CD4-positive, alpha-beta T cell (primary cell): ENCODE measurements at places on chromosomes 4 and X.
A peak's percentile ranks its signal among the peaks of the same experiment; 100 is the strongest.

DNA sequence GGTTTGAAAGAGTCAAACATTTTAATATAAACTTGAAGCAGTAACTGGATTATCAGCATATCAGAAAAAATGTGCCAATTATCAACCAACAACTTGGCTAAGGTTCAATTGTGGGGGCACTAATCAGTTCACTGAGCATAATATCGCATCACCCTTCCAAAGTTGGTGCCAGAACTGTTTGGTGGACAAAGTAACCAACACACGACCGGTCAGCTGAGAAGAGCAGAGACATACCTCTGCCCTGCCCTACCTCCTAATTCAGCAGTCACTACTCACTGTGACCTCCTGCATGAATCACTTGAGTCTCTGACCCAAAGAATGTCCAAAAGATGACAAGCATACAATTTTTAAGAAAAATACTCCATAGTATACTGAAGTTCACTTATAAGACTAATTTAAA, 53.2 kb downstream of the TSPAN5 start:
- no peak for DNase-seq

- no peak for DNase-seq
These were observed 45.0 kb upstream of the ACSL1 start for GRCh38 chr4:184870718-184871117.

GRCh38 chr4:24249972-24250371, 334.4 kb downstream of the DHX15 start:
- DNase-seq, result no peak

DNA sequence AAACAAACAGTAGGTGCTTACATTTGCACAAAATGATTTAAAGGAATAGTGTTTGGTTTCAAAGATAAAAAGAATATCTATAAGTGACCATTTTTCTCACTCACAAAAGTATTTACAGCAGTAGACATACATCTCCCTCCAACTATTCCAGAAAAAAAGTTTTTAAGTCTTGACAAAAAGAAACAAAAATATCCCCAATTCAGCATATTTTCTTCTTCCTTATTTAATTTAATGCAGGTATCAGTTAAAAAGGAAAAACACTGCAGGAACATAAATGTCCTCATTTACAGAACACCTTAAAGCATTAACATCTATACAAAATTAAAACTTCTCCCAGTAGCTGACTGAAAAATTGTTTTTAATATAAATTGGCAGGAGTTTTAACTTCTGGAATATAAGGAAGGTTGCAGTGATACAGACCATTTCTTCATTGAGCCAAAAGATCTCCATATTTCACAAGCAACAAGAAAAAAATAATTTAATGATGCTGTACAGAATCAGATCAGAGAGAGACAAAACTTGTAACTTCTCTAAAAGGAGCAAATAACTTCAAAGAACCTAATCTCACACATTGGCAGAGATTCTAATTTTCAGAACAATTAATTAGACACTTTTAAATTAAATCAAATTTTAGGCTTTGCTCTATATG, 4.3 kb downstream of the MAB21L2 start:
- DNase-seq, result no peak

DNA sequence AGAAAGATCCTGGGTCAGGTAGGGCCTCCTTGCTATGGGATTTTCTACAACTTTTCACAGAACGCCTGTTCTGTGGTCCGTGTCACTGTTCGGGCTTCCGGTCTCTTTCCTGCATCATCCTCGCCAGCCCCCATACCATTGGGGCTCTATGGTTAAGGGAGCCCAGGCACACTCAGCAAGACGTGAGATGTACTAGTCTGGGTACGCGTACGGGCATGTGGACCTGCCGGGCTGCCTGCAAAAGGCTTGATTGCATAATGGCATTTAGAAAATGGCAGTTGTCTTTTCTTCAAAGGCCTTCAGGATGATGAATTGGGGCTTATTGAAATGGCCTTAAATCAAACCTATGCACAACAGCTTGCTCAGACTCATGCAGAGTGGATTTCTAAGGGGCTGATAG, 86.7 kb downstream of the CNGA2 start:
- DNase-seq, result no peak

DNA sequence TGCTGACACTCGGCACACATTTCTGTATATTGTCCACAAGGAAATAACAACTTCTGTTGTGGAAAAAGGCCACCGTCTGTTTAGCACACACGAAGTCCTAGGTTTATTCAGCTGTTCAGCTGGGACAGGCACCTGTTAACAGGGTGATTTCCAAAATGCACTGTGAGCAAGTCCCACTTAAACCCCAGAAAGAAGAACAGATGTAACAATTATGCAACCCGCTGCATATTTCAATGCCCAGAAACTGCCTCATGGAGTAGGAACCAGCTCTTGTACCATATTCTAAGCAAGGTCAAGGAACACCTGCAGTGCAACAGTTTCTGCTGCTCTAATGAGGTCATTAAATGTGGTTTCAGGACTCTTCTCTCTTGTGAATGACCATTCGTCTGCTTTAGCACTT, 77.1 kb downstream of the GEMIN8 start:
- no peak for DNase-seq

- peak; percentile 23 for DNase-seq
These were observed 20.5 kb upstream of the OPN1LW start for GRCh38 chrX:154123241-154124219.

GRCh38 chr4:108240366-108240765, 71.6 kb upstream of the LEF1 start:
- no peak for DNase-seq

GRCh38 chr4:113635739-113636437, 125.7 kb downstream of the CAMK2D start:
- DNase-seq, result no peak

DNA sequence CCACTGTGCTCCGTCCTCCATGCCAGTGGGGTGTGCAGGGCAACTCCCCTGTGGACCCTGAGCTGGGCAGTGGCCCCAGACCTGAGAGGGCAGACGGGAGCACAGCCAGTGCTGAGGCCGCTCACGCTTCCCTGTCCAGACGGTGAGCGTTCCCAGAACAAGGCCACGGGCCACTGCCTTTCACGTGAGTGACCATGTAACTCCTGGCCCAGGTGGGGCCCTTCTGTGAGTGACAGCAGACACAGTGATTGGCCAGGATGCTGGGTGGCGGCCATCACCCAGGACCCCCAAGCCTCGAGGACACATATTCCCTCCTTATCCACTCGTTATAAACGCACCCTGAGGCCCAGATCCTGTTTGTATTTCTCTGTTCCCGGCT, 10.5 kb downstream of the NSG1 start:
- DNase-seq, result no peak

DNA sequence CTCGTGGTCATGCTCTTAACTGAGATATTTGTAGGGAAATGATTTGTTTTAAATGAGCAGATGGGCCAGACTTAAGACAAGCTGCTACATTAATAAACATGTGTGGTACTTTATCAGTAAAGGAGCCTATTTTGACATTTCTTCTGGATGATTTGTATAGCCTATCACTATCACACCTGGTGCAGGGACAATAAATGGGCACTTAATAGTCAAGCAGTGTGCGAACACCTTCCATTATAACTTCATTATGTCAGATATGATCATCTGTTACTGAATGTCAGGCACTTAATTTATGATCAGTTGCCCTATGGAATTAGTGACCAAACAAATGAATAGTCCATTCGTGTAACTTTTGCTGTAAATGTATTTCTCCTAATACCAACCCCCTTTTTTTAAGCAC, 628.8 kb downstream of the ADGRL3 start:
- DNase-seq, result no peak

DNA sequence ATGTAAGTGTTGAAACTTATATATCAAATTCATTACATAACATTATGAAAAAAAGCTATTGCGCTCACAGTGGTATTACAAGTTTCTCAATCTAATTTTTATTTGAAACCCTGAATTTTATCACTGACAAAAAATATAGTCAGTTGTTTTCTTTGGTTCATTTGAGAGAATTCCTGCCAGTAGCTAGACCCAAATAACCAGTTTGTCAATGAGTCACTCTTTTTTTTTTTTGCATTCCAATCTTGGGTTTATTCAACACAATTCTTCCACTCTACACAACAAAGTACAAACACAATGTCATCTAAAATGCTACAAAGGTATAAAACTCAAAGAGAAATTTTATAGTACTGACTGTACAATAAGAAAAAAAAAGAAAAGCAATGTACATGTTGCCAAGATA, 13.1 kb downstream of the HPF1 start:
- DNase-seq, result no peak

DNA sequence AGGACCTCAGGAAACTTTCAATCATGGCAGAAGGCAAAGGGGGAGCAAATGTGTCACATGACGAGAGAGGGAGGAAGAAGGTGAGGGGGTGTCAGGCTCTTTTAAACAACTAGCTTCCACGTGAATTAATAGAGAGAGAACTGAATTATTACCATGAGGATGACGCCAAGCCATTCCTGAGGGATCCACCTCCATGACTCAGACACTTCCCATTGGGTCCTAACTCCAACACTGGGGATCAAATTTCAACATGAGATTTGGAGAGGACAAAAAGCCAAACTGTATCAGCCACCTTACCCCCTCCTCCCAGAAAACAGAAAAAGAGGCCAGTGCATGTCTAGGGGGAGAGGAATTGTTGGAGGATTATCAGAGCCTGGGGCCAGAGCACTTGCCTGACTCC, 40.4 kb upstream of the LAS1L start:
- no peak for DNase-seq

DNA sequence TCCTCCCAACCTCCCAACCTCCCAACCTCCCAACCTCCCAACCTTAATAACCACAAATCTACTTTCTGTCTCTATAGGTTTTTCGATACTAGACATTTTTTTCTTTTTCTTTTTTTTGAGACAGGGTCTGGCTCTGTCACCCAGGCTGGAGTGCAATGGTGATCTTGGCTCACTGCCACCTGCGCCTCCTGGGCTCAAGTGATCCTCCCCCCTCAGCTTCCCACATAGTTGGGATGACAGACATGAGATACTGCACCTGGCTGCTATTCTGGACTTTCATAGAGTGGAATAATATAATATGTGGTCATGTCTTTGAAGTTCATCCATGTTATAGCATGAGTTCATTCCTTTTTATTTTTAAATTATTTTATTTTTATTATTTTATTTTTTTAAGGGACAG, 39.5 kb upstream of the ZFX start:
- no peak for DNase-seq

DNA sequence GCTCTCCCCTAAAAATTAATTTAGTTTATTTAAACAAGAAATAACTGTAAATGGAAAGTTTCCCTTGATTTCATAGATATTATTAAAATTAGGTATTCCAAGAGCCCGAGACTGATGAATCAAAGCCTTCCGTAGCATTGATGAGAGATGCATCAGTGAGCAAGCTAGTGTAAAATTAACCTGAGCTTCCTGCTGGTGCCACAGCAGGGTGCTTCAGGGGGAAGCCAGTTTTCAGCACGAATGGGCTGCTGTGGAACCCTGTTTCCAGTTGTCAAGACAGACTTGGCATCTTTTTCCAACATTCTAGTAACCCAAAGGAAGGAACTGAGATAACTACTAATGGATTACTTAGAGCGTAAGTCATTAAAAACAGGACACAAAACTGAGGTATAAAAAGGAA, 221.7 kb downstream of the RBMX2 start:
- DNase-seq, result no peak
